H9 (cell line): ENCODE measurements at places on chromosomes 2 and 18. TPM values are rescaled to one million over a fixed set of nuclear protein-coding genes. Genes with fewer than 3 reads are reported as not detected.

DNA sequence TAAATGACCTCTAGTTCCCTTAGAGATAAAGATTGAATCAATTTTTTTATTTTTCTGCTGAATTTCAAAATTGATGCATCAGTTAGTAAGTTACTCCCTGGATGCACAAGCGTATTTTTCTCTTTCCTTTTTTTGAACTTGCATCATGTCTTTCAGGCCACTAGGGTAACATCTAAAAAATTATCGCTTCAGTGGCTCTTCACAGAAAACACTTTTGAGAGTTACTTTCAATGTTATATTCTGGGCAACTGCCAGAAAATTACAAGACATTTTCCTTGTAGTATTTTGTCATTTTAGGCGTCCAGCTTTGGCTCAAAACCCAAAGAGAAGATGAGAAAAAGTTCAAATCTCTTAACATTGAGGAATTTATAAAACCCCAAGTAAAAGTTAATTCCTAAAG lies 59.8 kb downstream of the DSEL start:
- DNase-seq, result no peak

LOXL3 gene
- total RNA-seq, result 29.0 and 29.8 TPM in 2 replicates

GRCh38 chr2:30148850-30149249 lies 2.0 kb downstream of the YPEL5 start:
- DNase-seq, result no peak

ABCB11 gene
- 0.04 TPM in 1 of 2 replicates, not detected in the other for total RNA-seq

DNA sequence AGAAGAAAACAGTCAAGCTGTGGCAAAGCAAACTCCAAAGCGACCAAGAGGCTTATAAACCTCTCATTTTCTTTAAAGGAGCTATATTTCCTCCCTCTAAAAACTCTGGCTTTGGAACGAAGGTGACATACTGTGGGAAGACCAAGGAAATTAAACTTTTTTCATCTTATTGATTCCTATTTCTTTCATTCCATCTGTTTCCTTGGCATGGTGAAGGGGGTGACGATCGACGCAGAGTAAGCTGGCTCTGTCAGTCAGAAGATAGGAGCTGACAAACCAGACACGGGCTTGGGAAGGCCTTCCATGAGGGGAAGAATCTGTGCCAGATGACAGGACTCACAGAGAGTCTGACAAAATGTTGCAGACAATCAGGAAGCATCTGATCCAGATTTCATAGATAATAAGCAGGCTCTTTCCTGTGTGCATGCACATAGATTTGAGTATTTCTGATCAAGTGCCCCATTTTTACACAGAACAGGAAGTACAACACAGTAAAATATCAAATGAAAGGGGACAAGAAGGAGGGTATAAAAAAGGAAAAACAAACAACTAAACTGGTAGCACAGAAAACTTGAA lies 261.7 kb downstream of the SATB2 start:
- DNase-seq, result no peak

LRRTM4 gene
- 11.0 and 12.0 TPM in 2 replicates for total RNA-seq

DNA sequence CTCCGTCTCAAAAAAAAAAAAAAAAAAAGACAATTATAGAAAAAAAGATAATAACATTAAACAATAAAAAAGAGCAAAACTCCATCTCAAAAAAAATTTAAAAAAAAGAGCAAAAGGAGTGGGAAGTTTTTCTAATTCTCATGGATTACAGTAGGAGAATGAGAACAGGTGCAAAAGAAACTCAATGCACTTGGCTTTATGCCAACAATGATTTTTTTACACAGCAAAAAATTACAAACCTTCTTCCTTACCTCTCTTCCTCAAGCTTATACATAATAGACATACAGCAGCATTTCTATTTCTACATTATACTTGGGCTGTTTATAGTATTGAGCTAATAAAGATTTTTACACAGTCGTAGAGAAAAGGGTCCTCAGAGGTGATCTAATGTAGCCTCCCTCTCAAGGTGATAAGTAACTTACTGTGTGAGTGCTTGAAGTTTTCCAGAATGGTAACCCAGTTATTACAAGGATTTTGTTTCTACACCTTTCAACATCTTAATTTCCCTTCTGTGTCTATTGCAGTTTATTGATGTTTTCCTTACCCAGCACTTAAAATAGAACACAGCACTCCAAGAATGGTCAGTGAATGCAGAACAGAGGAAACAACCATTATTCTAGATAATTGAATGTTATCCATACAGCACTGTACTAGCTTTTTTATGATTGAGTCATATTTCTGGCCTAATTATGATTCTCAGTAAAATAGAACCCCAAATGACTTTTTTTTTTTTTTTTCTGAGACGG lies 34.9 kb upstream of the RNF138 start:
- DNase-seq, result no peak

DNA sequence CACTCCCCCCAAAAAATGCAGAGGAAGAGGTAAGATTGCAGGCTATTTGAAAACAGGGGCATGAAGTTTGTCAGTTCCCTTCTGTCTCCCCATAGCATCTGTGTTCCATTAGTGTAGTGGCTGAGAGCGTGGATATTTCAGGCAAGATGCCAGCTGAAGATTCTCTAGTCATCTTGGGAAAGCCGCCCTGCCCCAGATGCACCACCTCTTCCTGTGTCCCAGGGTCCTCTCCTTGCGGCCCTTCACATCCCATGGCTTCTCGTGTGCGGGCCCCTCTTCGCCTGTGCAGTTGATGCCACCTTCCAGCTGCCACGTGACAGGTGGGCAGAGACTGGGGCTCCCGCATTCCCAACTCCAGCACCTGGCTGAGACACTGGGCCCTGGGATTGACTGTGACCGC lies 16.1 kb downstream of the TMEM127 start:
- DNase-seq, result no peak

DNA sequence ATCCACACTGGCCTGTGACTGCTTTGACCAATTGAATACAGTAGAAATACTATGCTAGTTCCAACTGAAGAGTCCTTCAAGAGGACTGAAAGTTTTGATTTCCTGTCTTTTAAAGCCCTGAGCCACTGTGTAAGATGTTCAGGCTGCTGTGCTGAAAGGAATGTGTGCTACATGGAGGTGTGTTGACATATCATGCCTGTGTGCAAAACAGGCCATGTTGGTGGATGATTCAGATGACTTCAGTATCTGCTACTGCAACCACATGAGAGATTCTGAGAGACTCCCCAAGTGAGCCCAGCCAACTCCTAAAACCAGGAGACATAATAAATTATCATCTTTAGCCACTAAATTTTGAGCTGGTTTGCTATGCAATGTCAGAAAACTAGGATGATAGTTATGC lies 662.9 kb downstream of the ZEB2 start:
- no peak for DNase-seq

- no peak for DNase-seq
These were observed 455 bp upstream of the TLK1 start for GRCh38 chr2:171160956-171161740.

DNA sequence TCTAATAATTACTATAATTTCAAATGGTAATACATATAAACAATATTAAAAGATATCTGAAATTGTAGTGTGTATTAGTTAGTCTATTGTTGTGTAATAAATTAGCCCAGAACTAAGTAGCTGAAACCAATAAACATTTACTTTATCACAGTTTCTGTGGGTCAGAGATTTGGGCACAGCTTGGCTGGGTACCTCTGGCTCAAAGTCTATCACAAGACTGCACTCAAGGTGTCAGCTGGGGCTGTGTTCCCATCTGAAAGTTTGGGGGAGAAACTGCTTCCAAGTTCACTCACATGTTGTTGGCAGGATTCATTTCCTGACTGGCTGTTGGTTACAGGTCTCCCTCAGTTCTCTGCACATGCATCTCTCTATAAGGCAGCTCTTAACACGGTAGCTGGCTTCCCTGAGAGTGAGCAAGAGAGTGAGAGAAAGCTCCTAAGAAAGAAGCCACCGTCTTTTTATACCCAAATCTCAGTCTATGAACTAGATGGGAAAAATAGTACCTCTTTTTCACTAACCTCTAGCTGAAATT lies 25.6 kb upstream of the WIPF1 start:
- no peak for DNase-seq

DNA sequence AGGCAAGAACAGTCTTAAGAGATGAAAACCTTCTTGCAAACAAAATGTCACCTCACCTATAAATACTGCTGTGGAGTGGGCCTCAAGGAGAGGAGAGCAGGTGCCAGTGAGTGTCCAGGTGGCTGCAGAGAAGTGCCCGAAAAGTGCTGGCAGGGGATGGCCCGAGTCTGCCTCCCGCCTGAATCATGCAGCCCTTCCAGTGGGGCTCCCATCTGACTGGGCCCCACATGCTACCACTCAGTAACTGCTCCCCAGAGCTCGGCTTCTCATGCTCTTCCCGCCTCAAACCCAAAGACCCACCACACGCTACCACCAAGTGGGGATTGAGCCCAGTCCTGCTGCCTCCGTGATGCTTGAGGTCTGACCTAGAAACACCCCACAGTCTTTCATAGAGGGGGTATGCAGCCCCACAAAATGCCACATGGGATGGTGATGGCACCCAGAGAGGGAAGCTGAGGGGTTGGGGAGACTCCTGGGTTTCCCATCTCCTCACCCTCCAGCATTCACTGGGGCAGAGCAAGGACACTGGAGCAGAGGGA lies 7.4 kb downstream of the HS6ST1 start:
- DNase-seq, result no peak

CAD gene
- 117 and 130 TPM in 2 replicates for total RNA-seq

GRCh38 chr18:26655525-26656430 lies 107.4 kb upstream of the KCTD1 start:
- peak; percentile 74 for DNase-seq

DNA sequence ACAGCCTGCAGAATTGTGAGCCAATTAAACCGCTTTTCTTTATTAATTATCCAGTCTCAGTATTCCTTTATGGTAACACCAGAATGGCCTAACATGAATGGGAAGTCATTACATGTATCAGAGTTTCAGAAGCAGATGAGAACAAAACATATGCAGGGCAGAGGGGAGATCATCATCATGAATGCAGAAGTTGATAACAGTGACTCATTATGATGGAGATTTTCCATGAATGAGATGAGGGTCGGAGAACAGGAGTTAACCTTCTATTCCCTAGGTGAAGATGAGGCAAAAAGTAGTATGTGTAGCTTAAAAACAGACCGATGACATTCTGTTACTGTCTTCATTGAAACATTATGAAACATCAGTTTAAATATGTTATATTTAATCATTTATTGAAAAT lies 59.5 kb upstream of the PPM1B start:
- no peak for DNase-seq

CYS1 gene
- 0.07 and 0.35 TPM in 2 replicates for total RNA-seq

DNA sequence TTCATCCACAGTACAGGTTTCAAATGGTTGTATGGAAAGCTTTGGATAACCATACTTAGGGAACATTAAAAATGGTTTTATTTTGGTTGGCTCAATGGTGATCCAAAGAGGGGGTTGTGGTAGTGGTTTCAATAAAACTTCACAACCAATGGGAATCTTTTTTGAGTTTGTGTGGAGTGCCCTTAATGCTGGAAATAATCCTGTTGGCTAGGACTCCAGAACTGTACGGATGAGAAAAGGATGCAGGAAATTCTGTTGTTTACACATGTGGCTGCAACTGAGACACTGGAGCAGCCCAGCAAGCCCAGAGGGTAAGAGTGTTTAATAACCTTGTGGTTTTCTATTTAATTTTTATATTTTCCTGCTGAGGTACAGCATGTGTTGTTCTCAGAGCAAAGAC lies at the start of gene CCDC102B:
Gene CCDC102B, plus strand, starts transcription at position 210 of the 400 bp plus-strand sequence. CDS start 38,684 bp downstream, outside the sequence.
- no peak for DNase-seq

EGR4 gene
- total RNA-seq, result 0.85 and 1.2 TPM in 2 replicates

- DNase-seq, result no peak
These were observed 148.8 kb downstream of the MBD2 start for GRCh38 chr18:54075689-54076088.

CHAC2 gene
- total RNA-seq, result 10.7 and 11.3 TPM in 2 replicates

GRCh38 chr2:73084971-73085370 lies 13.5 kb upstream of the SFXN5 start:
- no peak for DNase-seq

DNA sequence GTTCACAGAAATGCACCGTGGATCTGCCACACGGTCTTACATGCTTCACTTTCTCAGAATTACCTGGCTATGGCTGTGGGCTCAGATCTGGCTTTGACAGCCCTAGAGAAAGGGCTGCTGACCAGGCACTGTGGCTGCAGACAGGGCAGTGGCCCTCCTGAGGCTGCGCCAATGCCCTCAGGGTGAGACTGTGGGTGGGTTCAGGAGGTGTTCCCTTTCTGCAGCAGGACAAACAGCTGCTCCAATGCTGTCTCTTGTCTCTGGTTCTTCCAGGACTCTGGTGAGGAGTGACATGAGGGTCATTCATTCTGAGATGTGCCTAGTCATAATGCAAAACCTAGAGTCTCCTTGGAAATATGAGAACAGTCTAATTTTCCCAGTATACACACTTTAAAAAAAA lies 90.5 kb upstream of the SMIM21 start:
- DNase-seq, result no peak

- no peak for DNase-seq
These were observed 70.3 kb upstream of the PELI1 start for GRCh38 chr2:64214281-64215115.

GRCh38 chr2:109209412-109209811 lies 80.4 kb downstream of the SH3RF3 start:
- no peak for DNase-seq

- DNase-seq, result no peak
These were observed 55.5 kb upstream of the ZDBF2 start for GRCh38 chr2:206218796-206219499.

DNA sequence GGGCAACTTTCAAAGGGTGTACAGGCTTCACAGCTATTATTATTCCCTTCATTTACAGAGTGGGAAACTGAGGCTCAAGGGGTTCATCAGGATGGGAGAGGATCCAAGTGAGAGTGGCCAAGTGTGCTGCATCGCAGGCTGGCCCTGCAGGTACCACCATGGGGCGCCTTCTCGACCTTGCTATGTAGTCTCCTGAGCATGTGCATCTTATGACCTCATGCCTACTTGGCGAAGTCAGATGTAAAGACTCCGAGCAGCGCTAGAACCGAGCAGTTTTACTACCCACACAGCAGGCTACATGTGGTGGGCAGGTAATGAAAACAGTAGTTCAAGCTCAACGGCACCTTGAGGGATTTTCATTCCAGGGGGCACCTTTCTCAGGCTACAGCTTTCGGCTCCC lies 42.0 kb downstream of the TFCP2L1 start:
- no peak for DNase-seq

TWIST2 gene
- 0.22 and 0.33 TPM in 2 replicates for total RNA-seq

IL36B gene
- not detected in 2 replicates for total RNA-seq

LRP2 gene
- 1.4 and 1.6 TPM in 2 replicates for total RNA-seq

- DNase-seq, result no peak
These were observed 41.0 kb downstream of the LPIN2 start for GRCh38 chr18:2971741-2972552.

DNA sequence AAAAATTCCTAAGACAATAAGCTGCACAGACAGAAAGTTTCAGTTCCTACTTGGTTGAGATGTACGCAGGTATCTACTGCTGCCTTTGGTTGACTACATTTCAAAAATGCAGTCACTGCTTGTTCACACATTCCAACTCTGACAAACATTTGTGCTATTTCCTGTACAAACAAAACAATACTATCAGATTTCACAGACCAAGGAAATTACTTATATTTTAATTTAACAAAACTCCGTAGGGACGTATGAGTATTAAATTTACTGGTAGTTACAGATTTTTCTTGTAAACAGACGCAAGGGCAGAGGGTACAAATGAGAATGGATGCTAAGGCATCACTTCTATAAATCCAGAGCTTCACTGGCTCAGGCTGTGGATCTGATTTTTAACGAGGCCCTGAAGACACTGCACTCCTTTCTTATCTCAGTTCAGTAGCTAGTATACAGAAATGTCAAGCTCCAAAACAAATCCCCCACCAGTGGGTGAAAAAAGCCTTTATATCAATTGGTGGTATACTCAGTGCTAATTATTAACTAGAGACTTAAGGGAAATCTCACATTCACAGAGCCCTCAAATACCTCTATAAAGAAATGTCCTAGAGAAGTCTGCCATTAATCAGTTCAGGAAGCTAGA lies 31.7 kb upstream of the TTC32 start:
- no peak for DNase-seq

- no peak for DNase-seq
These were observed 19.6 kb upstream of the ACOXL start for GRCh38 chr2:110712737-110713136.

ONECUT2 gene
- 0.48 and 0.72 TPM in 2 replicates for total RNA-seq
